ENCODE measurements at places on chromosomes 7 and 10. TPM values are rescaled to one million over a fixed set of nuclear protein-coding genes. Genes with fewer than 3 reads are reported as not detected.

Gene CYP26A1
- total RNA-seq, result 11.6 TPM

Gene SPAM1
- not detected for total RNA-seq

Gene MYL10
- not detected for total RNA-seq

Gene OR2A12
- not detected for total RNA-seq

Gene CADPS2
- 10.0 TPM for total RNA-seq

Gene CYP26C1
- 0.63 TPM for total RNA-seq

Gene RBP3
- total RNA-seq, result not detected

Gene AKR1C4
- not detected for total RNA-seq

Gene ECHDC3
- total RNA-seq, result 3.1 TPM

Gene SLC26A4
- 16.0 TPM for total RNA-seq

Gene CLRN3
- not detected for total RNA-seq

Gene CALCR
- total RNA-seq, result not detected

Gene LIPN
- total RNA-seq, result not detected

Gene TEX47
- total RNA-seq, result not detected

Gene SRRM3
- total RNA-seq, result 16.9 TPM

Gene NYAP1
- 38.5 TPM for total RNA-seq

Gene RSPH10B
- total RNA-seq, result 1.3 TPM

Gene NOM1
- total RNA-seq, result 45.7 TPM

Gene TEX36
- total RNA-seq, result not detected

Gene ASB10
- total RNA-seq, result not detected

Gene ARHGAP12
- total RNA-seq, result 77.9 TPM

Gene ZKSCAN5
- 31.3 TPM for total RNA-seq

Gene CFAP46
- total RNA-seq, result 3.8 TPM

Gene C10orf67
- total RNA-seq, result 0.31 TPM

Gene TFEC
- 0.63 TPM for total RNA-seq

Gene TAS2R41
- total RNA-seq, result not detected

Gene DAGLB
- 31.0 TPM for total RNA-seq

Gene SPRN
- 13.1 TPM for total RNA-seq

Gene GFRA1
- 6.3 TPM for total RNA-seq

Gene ITPRID1
- 5.3 TPM for total RNA-seq

Gene C10orf62
- not detected for total RNA-seq

Gene ANXA7
- total RNA-seq, result 28.5 TPM

Gene CWF19L1
- total RNA-seq, result 31.0 TPM

Gene SPDYE8
- not detected for total RNA-seq

Gene EBF3
- 0.31 TPM for total RNA-seq

Gene EDRF1
- total RNA-seq, result 76.1 TPM

Gene KIF20B
- 13.1 TPM for total RNA-seq

Gene CD36
- total RNA-seq, result 12.2 TPM

Gene NCF1
- not detected for total RNA-seq

Gene MKX
- total RNA-seq, result 0.94 TPM

Gene BHLHA15
- 10.3 TPM for total RNA-seq

Gene SPDYE9
- total RNA-seq, result not detected

Gene LEP
- total RNA-seq, result not detected

Gene HOXA6
- not detected for total RNA-seq

Gene AVPI1
- 0.94 TPM for total RNA-seq

Gene GALNT17
- total RNA-seq, result 17.2 TPM

Gene FAM25C
- total RNA-seq, result not detected

Gene PNLIPRP3
- total RNA-seq, result not detected

Gene TUBB8
- total RNA-seq, result not detected

Gene TMEM176A
- not detected for total RNA-seq

Gene CTNNA3
- 6.9 TPM for total RNA-seq

Gene FAM25G
- not detected for total RNA-seq

Gene UCN3
- not detected for total RNA-seq

All from parietal lobe (tissue), 2 donors.